NCI-H2029 treated with DMSO at 0.1 percent for 48 hours (cell line): ENCODE measurements at places on chromosomes 6 and 20.

DNA sequence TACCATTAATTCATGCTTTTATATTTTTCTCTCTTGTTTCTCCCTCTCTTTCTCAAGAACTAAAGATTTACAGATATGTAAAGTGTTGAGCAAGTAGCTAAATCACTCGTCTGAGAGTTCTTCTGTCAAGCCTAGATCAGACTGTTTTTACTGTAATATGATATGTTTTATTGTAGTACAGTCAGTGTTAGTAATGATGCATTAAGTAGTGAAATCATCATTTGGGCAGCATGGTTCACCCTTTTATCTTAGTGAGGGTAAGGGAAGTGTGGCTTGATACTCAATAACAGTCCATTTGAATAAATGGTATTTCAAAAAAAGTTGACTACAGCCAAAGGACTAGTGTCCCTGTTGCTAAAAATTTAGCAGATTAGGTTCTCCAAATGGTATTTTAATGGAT is 9.2 kb downstream of the CYB5R4 start:
- DNase-seq = no peak

DNA sequence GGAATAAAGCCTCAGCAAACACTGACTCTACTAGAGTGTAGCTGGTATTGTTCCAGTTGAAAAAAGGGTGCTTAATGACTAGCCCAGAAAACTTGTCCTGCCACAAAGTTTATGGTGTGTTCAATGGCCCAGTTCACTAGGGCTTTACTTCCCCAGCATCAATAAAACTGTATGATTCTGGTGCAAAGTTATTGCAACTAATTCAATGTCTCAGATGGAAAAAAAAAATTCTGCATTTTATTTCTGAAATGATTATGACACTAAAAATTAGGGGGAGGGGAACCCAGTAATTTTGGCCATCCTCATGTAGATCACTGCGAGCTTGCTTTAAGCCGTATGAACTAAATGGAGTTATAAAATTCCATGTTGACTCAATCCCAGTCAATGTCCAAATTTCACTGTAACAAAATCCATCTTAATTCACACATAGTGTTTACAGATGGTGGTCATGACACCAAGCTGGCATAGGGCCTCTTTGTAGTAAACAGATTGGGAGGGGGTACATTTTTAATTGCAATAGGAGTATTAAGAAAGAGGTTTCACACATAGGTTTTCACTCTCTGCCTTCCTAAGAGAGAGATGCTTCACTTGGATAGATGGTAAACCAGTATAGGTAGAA is 41.2 kb downstream of the PTPRK start:
- no peak for DNase-seq

GRCh38 chr6:45419571-45420082 is 41.9 kb upstream of the SUPT3H start:
- DNase-seq = no peak

GRCh38 chr6:131717836-131718542 is 7.2 kb upstream of the CTAGE9 start:
- no peak for DNase-seq

DNA sequence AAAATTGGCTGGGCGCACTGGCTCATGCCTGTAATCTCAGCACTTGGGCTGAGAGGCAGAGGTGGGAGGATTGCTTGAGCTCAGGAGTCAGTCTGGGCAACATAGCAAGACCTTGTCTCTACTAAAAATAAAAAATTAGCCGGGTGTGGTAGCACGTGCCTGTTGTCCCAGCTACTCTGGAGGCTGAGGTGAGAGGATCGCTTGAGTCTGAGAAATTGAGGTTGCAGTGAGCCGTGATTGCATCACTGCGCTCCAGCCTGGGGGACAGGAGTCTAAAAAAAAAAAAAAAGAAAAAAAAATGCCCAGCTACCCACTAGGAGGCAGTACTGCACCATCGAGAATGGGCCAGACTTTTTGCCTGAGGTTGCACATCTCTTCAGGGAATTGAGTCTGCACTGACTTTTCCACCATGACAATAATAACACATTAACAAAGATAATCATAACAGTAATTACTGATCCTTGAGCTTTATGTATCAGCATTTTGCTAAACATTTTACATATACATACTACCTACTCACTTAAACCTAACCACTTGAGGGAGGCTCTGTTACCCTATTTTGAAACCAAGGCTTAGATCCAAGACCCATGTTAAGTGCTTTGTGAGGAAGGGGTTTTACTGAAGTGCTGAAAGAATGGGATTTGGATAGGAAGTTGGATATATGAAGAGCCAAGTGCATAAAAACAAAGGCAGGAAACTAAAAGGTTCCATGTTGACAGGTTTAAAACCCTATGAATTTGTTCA is 21.0 kb downstream of the SRSF3 start:
- peak; percentile 44 for DNase-seq

DNA sequence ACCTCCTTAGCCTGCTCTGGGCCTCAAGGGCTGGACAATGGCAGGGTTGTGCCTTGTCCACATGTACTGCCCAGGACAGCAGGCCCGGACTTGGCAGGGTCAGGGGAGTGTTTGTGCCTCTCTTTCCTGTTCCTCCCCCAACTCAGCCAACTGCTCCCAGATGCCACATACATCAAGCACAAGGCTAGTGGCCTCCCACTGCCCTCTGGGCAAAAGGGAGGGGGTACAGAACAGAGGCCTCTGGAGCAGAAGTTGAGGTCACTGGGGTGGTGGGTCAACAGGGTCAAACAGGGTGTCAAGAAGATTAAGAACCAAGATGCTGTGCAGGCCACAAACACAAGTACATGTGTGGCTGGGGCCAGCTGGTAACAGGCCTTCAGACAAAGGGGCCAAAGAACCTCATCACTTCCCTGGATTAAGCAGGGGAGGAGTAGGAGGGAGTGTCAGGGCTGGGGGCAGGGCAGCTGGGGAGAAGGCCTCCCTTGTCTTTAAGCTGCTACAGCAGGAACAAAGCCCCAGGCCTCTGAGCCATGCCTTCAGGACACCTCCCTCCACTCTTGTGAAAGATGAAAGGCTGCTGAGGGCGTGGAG is 36.0 kb downstream of the KCNK5 start:
- no peak for DNase-seq

GRCh38 chr20:61297986-61298385 is 45.9 kb downstream of the CDH4 start:
- DNase-seq = no peak

- DNase-seq = no peak
These were observed 27.6 kb downstream of the RPS12 start for GRCh38 chr6:132841966-132842365.

DNA sequence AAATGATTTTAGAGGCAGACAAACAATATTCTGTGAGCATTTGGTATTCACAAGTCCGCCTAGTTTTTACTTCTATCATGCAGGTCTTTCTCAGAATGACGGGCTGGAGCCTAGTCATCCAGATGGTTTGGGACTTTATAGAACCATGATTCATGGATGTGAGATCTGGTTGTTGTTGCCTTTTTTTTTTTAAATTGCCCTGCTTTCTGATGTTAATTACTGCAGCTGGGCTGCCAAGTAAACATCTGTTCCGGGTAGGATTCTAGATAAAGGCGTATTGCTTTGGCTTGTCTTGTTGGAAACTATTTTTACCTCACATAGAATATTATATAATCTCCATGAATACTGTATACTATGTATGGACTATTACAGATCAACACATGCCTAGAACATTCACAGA is 58.1 kb downstream of the RNF217 start:
- DNase-seq = no peak

DNA sequence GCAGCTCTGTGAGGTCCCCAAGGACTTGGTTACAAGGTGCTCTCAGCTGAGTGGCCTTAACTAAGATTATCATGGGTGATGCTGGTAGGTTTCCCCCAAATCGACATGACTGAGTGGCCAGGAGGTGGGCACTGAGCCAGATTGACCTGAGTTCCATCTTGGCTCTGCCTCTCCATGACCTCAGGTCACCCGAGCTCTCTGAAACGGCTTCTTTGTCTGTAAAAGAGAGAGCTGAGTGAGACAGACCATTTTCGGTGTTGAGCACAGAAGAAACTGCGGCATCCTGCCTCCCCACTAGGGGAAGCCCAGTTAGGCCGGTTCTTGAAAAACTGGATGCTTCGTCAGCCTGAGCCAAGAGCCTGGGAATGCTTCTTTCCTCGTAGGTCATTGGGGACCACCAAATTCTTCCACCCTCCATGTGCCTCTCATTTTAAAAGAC is 14.1 kb upstream of the STX16 start:
- DNase-seq = no peak

DNA sequence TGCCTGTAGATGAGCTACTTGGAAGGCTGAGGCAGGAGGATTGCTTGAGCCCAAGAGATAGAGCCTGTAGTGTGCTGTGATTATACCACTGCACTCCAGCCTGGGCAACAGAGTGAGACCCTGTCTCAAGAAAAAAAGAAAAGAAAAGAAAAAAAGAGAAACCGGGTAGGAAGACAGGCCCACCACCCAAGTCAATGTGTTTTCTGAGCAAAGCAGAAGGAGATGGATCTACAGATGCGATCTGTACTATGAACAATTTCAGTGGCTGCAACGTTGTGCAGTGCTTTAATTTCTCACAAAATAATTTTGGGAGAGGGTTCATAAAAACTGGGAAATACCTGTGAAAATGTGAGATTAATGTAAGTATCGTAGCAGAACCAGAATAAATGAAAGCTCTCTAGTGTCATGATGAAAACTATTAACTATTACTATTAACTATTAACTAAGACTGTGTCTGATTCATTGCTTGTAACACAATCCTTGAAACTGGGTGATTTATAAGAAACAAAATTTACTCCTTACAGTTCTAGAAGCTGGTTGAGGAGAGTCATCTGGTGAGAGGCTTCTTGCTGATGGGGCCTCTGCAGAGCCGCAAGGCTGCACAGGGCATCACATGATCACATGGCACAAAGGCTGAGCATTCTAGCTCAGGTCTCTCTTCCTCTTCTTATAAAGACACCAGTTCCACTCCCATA is 233.1 kb upstream of the ZNF217 start:
- no peak for DNase-seq

DNA sequence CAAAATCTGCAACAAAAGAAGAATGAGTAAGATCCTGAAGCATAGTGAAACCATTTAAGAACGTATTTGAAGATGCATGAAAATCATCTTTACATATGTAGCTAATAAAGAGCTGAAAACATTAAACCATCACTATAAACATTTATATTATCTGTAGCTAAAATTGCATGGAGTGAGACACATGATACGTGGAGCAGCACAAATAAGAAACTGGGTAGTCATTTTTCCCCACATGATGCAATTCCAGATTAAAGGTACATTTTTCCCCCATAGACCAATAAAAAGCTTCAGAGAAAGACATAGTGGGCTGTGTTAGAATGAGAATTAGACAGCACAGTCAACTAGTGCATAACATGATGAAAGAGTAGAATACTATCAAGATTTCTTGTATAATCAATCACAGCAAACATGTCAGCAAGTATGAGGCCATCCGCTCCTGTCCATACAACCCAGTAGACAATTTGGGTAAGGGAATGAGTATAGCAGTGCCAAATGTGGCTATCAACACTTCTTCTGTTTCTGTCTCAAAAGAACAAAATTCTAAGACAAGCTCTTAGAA is 67.0 kb downstream of the RSPO3 start:
- no peak for DNase-seq

- DNase-seq = no peak
These were observed 29.9 kb downstream of the HS3ST5 start for GRCh38 chr6:114312931-114313330.

GRCh38 chr6:133835901-133836300 is 53.0 kb upstream of the TCF21 start:
- DNase-seq = no peak

DNA sequence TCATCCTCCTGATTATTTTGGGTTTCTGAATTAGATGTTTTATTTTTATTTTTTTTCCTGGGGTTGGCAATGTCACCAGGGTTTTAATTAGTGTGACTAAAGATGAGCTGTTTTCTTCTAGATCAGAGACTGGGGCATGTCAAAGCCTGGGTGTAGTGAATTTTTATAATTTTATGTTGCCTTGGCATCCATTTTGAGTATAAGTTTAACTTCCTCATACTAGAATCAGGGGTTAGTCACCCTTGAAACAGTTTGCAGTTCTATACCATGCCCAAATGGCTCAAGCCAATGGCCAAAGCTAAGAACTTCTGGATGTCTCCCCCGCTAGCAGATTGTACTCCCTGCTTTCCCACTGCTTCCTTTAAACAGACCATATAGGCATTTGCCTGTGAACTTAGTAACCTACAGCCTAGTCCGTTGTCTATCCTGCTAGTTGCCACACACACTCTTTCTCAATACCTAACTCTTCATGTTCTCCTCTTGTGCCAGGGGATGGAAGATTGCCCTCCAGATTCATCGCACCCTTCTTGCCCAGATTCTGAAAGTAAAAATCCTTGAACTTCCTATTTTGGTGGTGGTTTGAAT is 54.5 kb downstream of the KIAA0408 start:
- no peak for DNase-seq

- no peak for DNase-seq
These were observed 43.6 kb downstream of the RGS17 start for GRCh38 chr6:153087436-153087835.

DNA sequence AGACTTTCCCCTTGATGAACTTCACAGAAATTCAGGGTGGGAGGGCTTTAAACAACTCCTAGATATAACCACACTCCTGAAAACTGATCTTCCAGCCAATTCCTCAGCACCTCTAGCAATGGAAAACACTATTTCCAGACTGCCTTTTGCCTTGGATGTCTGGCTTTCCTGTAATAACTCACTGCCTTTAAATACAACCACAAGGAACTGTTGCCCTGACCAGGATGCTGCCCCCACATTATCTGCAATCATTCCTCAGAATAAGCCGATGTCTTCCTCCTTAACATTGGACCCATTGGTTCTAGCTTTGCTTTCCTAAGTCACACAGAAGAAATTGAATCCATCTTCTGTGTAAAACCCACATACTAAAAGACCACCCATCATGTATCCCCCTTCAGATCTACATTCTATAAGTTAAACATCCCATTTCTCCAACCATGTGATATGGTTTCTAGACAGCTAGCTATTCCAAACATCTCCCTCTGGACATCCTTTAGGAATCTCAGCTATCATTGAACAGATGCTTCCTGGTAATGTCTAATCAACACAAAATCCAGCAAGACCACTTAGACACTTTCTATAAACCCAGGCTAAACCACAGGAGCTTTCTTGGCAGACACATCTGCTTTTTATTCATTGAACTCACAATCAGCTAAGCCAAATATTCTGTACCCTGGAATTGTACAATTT is 95.9 kb upstream of the KCNQ5 start:
- no peak for DNase-seq
